ENCODE measurements at places on chromosomes 3 and 15.

DNA sequence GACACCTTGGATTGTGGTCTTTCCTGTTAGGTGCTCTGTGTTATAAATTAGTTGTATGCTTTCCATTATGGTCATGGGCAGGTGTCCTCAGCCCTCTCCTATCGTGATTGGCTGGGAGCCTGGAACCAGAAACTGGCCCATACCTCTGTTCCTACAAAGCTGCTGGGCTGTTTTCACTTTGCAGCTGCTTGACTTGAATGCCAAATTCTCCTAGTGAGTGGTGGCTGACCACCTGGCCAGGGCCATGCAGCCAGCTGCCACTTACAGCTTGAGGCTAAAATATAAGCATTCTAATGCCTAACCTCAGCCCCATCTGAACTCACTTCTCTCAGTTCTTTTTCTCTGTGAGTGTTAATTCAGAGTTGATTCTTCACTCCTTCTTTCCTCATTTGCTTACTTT is 239.3 kb upstream of the GBE1 start:
- no peak for DNase-seq

- DNase-seq, result no peak
Measured at GRCh38 chr15:91291673-91292072, 191.6 kb downstream of the SV2B start.

- DNase-seq, result no peak
Measured at GRCh38 chr15:97174886-97175540, 785.5 kb upstream of the ARRDC4 start.

DNA sequence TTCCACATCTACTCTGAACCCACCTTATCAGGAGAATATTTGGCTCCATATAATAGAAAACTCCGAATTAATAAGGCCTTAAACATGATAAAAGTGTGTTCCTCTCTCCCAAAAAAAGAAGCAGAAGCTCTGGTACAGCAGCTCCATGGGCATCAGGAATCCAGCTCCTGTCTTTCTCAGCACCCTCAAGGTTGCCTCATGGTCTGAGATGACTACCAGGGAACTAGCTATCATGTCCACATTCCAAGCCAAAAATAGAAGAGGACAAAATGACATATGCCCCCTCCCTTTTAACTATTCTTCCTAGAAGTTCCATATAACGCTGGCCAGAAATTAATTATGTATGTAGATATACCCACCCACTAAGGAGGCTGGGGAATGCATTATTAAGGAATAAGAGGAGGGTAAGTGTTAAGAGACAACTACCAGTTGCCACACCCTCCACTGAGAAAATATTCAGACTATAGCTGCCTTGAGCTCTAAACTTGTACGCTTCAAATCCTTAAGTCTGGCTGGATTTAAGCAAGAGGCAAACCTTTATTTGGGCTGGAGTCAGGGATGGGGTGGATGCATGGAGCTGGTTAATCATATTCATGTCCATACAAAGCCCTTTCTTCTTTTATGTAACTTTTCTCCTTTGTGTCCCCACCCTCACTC is 35.8 kb upstream of the CTDSPL start:
- DNase-seq, result no peak

DNA sequence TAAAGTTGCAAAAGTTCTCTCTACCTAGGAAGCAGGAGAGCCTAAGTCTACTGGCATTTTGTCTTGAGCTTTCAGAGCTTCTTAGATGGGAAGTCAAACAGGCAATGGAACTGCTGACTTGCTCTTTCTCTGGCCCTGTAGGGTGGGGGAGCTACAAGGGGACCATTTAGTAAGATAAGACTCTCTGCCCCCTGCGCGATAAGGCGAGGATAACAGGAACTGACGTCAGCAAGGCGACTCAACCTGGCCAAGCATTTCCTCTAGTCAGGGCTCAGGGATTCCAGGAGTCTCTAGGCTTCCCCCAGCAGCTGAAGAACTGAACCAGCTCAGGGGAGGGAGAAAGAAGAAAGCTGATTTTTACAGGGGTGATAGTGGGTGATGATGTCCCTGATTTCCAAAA is 5.8 kb downstream of the RARB start:
- no peak for DNase-seq

- no peak for DNase-seq
Measured at GRCh38 chr3:113232342-113232741, 21.0 kb downstream of the BOC start.

DNA sequence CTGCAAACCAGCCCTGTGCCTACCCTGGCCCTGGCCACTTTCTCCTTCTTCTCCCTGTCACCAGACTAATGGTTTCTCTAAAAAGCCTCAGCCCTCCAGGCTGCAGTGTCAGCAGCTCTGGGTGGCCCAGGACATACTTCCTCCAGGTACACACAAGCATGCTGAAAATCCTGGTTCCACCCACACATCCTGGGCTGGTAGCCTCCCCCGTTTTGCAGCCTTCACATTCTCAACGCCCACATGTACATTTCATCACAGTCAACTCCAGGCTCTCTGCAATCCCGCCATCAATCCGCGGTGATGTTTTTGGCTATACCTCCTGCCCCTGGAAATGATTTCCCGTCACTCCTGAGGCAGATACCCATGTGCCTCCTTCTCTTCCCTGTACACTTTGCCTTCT is 59.4 kb downstream of the MAGEF1 start:
- no peak for DNase-seq

- no peak for DNase-seq
Measured at GRCh38 chr15:25877681-25878080, 14.6 kb upstream of the ATP10A start.

GRCh38 chr15:95016511-95017229 is 785.3 kb downstream of the MCTP2 start:
- no peak for DNase-seq

DNA sequence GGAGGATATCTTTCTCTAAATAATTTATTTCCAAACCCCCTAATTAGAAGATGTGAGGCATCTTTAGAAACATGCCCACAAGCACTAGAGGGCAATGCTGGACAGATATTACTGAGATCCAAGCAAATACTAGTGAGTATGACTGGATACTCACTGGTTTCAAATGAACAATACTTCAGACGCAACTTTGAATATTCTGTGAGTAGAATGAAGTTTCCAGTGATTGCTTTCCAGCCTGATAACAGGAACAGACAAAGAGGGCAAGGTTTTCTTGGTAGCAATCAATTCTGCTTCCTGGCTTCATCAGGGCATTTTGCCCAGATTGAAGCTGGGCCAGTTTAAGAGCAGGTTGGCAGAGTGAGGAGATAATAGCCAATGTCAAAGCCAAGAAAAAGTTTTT is 442.6 kb upstream of the PDZRN3 start:
- DNase-seq, result no peak

GRCh38 chr15:93141371-93141794 is 52.4 kb upstream of the RGMA start:
- DNase-seq, result peak; percentile 60

DNA sequence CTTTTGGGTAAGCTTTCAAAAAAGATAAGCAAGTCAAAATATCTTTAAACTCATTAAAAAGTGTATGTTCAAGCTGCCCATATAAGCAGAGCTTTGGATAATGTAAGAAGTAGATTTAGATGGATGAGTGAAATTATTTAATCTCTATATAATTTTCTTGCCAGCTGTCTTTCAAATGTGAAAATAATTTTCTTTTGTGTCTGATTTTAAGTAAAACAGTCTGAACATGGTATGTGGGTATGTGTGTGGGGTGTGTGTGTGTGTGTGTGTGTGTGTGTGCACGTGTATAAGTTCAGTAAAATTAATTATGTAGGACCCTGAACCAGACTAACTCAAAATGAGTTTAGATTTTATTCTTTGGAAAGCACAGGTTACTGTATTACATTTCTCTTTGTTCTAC is 155.2 kb upstream of the CGNL1 start:
- DNase-seq, result no peak

DNA sequence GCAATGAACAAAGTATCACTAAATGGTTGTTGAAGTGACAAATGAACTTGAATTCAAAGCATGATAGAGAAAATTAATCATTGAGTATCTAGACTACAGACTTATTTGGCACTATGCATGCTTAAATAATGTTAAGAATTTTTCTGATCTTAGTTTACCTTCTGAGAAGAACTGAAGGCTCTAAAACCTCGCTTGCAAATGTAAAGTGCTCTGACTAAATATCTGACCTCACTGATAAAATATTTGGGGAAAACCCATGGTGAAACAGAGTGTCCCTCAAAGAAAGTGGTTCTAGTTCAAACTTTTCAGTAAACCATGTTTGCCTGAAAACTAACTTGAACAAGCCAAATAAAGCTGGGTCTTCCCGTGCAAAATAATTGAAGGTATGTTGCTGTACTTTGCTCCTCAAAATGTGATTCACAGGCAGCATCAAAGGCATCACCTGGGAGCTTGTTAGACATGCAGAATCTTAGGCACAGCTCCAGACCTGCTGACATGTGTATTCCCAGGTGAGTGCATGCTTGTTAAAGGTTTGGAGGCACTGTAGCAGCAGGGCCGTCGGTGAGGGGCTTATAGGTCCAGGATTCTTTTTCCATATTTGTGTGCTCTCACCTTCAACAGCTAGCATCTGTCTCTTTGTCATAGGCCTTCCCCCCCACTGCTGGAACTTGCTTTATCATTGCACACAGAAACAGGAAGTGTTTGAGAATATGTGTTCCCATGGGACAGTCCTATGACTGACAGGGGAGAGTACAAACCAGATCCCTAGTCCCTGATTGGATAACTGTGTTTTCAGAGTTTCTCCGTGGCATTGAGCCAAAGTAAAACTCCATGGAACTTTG is 524.2 kb upstream of the LMCD1 start:
- no peak for DNase-seq

DNA sequence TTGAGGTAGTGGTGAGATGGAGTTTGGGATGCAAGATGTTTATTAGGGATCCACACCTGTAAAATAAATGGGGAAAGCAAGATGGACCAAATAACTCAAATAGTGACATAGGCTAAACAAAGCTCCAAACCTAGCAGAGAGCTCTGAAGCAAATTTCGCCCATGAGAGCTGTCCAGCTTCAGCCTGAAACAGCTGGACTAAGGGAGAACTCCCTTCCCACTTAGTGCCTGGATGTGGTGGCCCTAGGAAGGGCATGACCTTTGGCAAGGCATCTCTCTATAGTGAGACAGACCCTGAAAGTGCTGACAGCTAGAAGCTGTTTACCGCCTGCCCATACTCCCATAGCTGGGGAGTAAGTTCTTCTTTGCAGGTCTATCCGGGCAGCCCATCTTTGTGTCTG is 48.1 kb downstream of the COL6A5 start:
- no peak for DNase-seq

DNA sequence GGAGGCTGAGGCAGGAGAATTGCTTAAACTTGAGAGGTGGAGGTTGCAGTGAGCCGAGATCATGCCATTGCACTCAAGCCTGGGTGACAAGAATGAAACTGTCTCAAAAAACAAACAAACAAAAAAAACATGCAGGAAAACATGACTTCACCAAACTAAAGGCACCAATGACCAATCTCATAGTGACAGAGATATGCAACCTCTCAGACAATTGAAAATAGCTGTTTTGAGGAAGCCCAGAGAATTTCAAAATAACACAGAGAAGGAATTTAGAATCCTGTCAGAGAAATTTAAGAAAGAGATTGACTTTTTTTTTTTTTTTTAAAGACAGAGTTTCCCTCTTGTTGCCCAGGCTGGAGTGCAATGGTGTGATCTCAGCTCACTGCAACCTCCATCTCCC is 26.1 kb downstream of the NCBP2 start:
- no peak for DNase-seq

- no peak for DNase-seq
Measured at GRCh38 chr15:77180270-77180669, 109.4 kb upstream of the TSPAN3 start.

GRCh38 chr3:56855856-56856512 is 54.2 kb upstream of the ARHGEF3 start:
- DNase-seq, result peak; percentile 9

- no peak for DNase-seq
Measured at GRCh38 chr15:101024073-101024695, 105.0 kb downstream of the LRRK1 start.

DNA sequence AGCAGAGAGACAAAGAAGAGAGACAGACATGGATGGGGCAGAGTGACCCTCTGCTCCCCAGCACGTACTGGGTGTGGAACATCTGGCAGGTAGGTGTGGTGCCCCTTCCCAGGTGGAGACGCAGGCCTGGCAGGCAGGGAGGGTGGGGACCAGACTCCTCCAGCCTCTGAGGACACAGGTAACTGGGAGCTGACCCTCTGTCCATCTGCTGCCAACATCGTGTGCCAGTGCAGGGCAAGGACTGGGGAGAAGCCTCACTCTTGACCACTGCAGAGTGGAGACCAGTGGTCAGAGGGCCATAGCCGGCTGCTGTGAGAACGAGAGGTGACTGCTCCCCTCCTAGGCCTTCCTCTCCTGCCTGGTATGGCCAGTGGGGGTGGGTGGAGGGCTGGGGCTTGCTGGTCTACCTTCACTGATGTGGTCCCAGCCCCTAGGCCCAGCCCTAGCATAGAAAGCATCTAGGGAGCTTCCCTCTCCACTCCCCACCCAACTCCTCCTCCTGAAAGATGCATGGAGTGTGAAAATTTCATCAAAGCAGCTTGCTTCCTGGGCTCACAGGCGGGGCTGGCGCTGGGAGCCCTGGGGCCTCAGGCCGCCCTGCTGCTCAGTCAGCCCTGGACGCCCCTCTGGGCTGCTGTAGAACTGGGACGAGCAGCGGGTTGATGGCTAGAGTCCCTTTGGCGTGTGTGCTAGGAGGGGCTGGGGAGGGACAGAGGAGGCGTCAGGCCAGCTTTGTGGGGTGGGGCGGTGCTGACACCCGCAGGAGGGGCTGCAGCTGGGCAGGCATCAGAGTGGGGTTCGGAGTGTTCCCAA is 90.3 kb downstream of the PLXNA1 start:
- DNase-seq, result no peak

GRCh38 chr15:42048821-42049200 is 28.0 kb upstream of the PLA2G4E start:
- no peak for DNase-seq

GRCh38 chr3:196931828-196932587 is 10.3 kb downstream of the NCBP2 start:
- no peak for DNase-seq

- no peak for DNase-seq
Measured at GRCh38 chr15:73233623-73234022, 135.1 kb downstream of the HCN4 start.

DNA sequence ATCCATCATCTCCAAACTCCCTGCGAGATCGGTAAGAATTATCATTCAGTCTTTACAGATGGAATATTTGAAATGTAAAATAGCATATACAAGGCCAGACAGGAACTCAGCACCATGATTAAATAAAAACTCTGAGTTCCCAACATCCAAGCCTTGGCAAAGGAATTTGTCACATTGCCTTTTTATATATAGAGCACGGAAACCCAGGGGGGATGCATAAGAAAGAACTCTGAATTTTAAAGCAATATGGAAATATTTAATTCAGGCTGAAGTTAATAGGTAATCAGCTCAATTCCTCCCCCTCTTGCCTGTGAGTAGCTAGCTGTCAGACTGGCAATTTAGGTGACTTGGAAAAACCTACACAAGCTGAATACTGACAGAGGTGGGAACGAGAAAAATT is 217.9 kb upstream of the KCNMB2 start:
- no peak for DNase-seq
